ENCODE measurements at places on chromosomes 12 and 14.

DNA sequence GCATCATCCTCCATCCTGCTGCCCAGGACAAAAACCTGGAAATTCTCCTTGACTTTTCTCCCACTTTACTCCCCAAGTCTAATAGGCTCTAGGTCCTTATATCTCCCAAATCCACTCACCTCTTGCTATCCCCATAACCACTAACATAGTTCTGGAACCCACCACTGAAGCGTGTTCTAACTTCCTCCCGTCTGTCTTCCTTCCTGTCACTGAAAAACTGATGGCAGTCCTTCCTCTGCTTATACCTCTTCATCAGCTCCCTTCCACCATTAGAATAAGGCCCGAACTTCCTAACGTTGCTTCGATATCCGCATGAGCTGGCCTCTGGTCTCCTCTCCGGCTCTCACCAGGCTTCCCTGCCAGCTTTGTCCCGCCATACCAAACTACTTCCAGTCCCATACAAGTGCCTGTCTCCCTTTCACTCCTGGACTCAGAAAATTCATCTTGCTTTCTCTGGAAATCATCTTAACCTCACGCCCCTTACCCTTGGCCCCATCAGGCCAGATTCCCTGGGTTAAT, 63.0 kb upstream of the BCL2L14 start:
- no peak for DNase-seq

GRCh38 chr12:50979369-50980052, 27.2 kb downstream of the HIGD1C start:
- no peak for DNase-seq

GRCh38 chr12:68482014-68482413, 128.7 kb upstream of the RAP1B start:
- DNase-seq: no peak

- DNase-seq: no peak
Measured at GRCh38 chr14:75318353-75318752, 39.7 kb downstream of the FOS start.

DNA sequence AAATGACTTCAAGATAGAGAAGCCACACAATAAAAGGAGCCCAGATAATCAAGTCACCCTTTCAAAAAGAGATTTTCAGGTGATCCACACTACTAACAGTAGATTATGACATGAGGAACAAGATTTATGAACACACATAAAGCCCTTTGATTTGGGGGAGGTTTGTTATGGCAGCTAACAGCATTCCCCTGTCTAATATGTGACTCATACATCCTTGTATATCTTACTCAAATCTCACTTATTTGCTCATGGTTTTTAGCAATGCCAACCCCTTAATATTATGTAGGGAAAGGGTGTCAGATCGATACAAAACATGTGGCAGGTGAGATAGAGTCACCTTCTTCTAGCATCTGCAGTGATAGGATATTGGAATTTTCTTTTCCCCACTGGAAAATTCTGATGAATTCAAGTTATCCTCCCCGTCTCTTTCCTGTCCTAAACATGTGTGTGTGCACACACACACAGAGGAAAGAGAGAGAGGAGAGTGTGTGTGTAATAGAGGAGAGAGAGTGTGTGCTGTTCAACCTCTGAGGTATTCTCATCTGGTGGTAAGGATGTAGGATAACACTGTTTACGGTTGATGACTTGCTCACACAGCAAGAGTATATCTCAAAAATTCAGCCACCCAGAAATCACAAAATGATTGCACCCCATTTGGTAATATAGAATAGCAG, 319.9 kb downstream of the KCNC2 start:
- DNase-seq: peak; percentile 37

GRCh38 chr12:6207259-6207925, 7.2 kb downstream of the CD9 start:
- peak; percentile 38 for DNase-seq

- DNase-seq: no peak
Measured at GRCh38 chr12:10528174-10528953, 22.7 kb downstream of the EIF2S3B start.

GRCh38 chr14:53696217-53696965, 260.2 kb downstream of the BMP4 start:
- DNase-seq: peak; percentile 11

Measured in LHCN-M2 (cell line).